A673 (cell line): ENCODE measurements at places on chromosomes 1 and 21. TPM values are rescaled to one million over a fixed set of nuclear protein-coding genes. Genes with fewer than 3 reads are reported as not detected.

- no peak for DNase-seq
Measured at GRCh38 chr1:58391056-58391455, 155.5 kb downstream of the OMA1 start.

DNA sequence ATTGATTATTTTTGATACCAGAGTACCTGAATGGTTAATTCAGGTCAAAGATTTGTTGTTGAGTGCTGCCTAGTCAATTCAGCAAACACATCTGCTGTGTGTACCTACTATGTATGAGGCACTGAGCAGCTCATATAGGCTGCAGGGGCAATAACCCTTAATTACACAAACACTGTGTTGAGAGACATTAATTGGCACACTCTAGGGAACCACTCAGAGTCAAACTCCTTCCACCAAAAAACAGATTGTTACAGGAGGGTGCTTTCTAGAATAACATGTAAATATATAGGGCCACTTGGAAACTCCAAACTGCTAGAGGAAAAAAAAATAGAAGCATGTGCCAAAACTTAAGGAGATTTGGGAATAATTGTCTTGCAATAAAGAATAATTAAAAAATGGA, 31.3 kb downstream of the UBE2U start:
- DNase-seq, result no peak

INKA2 gene
- 0.62 and 0.74 TPM in 2 replicates for total RNA-seq

WDR64 gene
- total RNA-seq, result not detected in 2 replicates

DNA sequence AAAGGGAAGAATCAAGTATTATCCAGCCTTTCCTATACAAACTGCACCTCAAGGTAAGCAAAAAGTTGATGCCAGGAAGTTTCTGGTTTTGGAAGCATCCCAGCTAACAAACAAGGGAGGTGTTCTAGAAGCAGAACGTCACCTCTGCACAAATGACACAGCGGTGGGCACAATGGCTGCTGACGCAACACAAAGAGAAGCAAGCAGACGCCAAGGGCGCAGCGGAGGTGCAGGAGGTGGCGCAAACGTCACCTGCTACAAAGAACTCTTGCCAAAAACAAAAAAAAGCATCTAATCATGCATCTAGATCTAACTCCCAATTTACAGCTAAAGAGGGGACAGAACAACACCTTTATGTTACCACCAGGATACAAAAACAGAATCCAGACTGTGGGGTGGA, 88.5 kb downstream of the NPHP4 start:
- DNase-seq, result no peak

FCRL1 gene
- total RNA-seq, result not detected in 2 replicates

GJA5 gene
- total RNA-seq, result 0.28 TPM in 1 of 2 replicates, not detected in the other

GRCh38 chr21:21233051-21233450, 234.8 kb downstream of the NCAM2 start:
- DNase-seq, result no peak

- DNase-seq, result no peak
Measured at GRCh38 chr1:69711190-69711930, 143.6 kb downstream of the LRRC7 start.

DNA sequence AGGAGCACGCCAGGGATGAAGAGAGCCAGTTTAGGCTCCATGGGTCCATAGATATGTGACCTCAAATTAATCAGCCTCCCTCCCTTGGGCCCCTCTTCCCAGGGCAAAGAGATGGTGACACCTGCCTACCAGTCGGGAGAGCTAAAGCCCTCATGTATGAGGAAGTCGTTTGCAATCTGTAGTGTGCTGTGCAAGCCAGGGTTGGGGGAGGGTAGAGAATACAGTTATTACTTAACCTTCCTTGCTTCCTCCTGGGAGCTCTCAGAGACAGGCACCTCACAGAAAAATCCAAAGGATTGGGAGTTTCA, 4.0 kb downstream of the PGLYRP4 start:
- no peak for DNase-seq

DNA sequence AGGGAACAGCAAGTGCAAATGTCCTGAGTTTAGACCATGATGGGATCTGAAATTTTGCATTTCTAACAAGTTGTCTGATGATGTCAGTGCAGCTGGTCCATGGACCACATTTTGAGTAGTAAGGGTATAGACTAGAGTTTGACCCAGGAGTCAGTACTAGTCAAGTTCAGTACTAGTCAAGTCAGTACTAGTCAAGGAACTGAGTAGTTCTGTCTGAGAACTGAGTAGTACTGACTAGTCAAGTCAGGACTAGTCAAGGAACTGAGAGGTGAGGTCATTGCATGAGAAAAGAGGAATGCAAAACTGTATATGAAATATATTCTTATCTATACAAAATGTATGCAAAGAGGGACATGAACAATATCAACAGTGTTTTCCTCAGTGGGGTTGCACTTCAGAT, 34.1 kb downstream of the TSEN15 start:
- no peak for DNase-seq

DNA sequence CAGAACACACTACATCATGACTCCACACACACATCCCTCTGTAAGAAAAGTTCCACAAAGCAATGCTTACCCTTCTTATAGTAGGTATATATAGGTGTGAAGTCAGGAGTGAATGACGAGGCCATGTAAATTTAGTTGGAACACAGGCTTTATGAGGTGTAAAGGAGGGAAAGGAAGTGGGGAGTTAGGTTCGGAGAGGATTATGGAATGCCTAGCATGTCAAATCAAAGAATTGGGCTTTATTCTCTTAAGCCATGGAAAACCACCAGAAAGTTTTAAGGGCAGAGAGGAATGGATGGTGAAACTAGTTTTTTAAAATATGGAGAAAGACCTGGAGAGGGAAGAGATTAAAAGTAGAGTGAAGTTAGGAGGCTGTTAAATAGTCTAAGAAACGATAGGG, 26.3 kb downstream of the TFAP2E start:
- no peak for DNase-seq

HES3 gene
- total RNA-seq, result not detected in 2 replicates

OSCP1 gene
- total RNA-seq, result 5.7 and 10.6 TPM in 2 replicates

SLC9C2 gene
- total RNA-seq, result not detected in 2 replicates

DNA sequence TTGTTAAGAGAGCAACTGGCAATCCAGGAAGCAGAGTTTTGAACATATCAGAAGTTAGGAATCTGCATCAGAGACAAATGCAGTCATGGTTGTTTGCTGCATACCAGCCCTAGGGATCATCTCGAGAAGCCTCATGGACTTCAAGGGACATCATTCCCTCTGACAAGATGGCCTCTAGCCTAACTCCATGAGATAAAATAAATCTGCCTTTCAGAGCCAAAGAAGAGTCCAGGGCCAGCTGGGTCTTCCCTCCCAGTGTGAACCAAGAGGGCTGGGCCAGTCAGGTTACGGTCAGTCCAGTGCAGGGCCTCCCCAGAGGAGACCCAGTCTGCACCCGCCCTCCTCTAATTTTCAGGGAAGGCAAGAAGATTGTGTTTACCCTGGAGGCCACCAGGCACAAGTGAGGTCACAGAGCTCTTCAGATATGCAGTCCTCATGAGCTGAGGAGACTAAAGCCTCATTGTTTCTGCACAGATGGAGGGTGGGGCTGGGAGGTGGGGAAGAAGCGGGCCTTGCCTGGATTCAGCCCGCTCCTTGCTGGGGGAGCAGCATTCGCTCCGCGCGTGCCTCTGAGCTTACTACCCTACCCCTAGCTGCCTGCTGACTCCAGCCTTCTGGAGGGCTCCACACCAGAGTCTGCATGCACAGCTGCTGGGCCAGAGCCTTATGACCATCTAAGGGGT, 52.8 kb downstream of the CAPN2 start:
- DNase-seq, result no peak

DNA sequence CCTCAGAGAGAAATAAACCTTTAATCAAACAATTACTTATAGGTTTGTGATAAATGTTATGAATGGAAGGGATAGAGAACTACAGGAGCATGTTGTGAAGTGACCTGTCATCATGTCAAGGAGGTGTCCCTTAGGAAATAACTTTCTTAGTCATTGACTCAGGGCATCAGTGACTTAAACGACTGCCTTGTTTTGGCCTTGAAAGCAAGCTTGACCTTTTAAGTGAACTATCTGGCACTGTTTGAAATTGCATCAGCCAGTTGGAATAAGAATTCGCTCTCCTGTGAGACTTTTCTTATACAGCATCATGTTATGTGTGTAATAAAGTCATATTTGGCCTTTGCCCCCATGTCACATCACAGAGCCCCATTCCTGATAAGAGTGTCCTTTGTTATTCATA, 30.9 kb downstream of the LRRC8B start:
- DNase-seq, result no peak

DNA sequence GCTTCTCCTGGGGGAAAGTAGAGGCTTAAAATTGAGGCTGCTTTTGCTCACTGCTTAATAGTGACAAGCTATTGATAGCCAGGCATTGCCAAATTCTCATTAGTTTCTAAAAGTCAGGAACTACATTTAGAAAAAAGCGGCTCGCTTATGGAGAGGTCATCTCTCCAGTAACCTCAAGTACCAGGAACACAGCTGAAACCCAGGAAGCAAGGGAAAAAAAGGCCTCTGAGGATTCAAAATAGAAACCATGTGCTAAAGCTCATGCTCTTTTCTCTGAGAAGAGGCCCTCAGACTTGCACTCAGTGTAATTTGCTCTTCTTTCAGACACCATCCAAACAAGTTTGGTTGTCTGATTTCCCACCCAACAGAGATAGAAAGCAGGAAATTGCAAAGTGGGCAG, 261.4 kb upstream of the USP25 start:
- DNase-seq, result no peak

MASP2 gene
- total RNA-seq, result 0.37 and 0.69 TPM in 2 replicates

CLCA2 gene
- not detected in 2 replicates for total RNA-seq

DIO1 gene
- not detected in 2 replicates for total RNA-seq

GRCh38 chr1:160548960-160549664, 26.1 kb upstream of the SLAMF6 start:
- DNase-seq, result no peak

GRCh38 chr1:29123053-29123886, 433 bp downstream of the TMEM200B start:
- no peak for DNase-seq

- no peak for DNase-seq
Measured at GRCh38 chr1:225737161-225737560, 40.5 kb upstream of the SRP9 start.

DNA sequence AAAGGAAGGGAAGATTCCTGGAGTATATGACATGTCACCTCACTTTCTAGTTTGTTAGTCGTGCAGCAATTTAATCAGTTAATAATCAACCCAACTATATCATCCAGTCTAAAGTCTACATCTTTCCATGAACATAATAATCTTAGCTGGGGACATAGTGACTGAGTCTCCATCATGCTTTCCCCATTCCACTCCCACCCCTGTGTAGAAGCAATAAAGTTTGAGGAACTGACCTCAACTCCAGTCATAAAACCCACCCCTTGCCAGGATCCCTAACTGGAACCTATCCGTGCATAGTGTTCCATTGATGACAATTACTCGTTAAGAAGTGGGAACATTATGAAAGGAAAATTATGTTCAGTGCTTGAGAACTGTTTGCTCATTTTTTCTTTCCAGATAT, 48.9 kb upstream of the MROH9 start:
- no peak for DNase-seq

DNA sequence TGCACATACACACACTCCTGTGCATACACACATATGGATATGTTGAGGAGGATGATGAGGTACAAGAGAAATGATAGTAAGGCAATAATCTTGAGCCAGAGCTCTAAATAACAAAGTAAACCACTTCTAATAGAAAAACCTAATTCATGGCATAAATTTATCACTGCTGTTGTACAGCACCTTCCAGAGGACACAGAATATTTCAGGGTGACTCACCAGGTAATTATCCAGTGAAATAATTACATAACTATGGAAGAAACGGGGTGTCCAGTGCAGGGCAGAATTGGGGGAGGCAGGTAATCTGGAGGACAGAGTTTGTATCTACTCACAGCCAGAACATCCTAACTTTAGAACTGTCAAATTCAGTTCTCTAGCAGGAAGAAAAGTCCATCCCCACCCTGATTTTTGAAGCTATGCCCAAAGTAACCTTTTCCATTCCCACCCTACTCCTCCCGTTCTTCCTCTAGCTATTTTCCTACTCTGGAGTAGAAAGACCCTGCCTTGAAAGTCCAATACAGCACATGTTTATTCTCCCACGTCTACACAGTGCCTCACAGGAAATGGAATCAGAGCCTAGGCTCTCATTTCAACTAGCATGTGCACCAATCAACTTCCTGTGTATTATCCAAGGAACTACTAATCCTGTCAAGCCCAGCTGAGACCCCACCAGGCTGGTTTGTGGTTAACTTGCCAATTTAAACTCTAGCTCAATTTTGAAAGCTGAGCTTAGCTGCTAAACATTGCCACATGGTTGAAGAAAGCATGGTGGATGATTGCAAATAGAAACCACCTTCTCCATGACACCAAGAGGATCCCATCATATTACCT, 96.6 kb downstream of the PTPN14 start:
- peak; percentile 98 for DNase-seq

- no peak for DNase-seq
Measured at GRCh38 chr1:165988817-165989216, 161.4 kb downstream of the UCK2 start.

IL20 gene
- not detected in 2 replicates for total RNA-seq

GRCh38 chr1:16013220-16013907, 4.5 kb downstream of the HSPB7 start:
- DNase-seq, result peak; percentile 52

APOBEC4 gene
- not detected in 2 replicates for total RNA-seq

LCK gene
- not detected in 2 replicates for total RNA-seq

DNA sequence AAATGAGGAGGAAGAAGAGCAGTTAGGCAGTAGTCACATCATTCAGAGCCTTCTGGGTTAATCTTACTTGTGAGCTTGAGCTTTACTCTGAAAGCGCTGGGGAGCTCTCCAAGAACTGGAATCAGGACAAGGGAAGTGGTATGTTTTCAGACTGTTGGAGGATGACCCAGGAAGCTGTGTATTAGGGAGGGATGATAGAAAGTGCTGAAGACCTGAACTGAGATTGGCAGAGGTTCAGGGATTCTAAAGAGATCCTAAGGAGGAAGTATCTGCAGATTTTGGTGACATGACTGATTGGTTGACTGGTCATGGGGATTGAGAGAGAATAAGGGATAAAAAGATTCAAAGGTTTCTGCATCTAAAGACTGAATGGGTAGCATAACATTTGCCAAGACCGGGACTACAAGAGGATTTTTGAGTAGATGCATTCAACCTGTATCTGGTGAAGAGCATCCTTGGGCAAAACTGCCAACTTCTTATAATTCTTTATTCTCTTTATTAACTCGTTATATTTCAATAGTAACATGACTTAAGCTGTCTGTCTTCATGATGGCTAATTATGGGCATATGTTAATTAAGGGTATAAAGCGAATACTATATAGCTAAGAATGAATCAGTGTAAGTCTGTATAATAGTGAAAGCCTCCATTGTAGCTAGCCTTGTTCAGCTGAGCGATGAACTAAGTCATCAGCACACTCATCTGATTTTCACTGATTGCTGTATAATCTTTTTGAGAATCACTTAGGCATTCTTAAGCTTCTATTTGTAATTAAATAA, 41.8 kb downstream of the XCL1 start:
- DNase-seq, result no peak

ZMYM1 gene
- 32.2 and 36.1 TPM in 2 replicates for total RNA-seq

GRCh38 chr1:150791585-150791984, 16.5 kb downstream of the CTSK start:
- DNase-seq, result no peak

DNA sequence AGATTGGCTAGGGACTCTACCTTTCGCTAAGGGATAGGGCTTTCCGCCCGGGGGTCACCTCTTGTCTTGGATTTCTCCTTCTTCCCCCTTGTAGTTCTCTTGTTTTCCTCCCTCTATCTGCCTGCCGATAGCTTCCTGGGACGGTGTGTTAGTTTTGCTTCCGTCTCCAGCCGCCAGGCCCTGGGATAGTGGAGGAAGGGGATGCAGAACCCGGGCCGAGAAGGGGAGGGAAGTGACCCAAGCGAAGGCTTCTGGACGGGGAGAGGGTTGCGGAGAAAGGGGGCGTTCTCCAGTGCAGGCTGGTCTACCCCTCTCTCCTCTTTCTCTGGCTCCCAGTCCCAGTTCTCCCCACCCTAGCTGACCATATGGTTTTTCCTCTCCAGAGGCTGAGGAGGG, 871 bp downstream of the TUFT1 start:
- DNase-seq, result no peak

MAP1LC3C gene
- total RNA-seq, result not detected in 2 replicates

KRTAP7-1 gene
- not detected in 2 replicates for total RNA-seq
